ENCODE measurements at places on chromosomes 4 and X.

- DNase-seq, result no peak
Observed at GRCh38 chr4:41512136-41512535, 25.8 kb upstream of the LIMCH1 start.

DNA sequence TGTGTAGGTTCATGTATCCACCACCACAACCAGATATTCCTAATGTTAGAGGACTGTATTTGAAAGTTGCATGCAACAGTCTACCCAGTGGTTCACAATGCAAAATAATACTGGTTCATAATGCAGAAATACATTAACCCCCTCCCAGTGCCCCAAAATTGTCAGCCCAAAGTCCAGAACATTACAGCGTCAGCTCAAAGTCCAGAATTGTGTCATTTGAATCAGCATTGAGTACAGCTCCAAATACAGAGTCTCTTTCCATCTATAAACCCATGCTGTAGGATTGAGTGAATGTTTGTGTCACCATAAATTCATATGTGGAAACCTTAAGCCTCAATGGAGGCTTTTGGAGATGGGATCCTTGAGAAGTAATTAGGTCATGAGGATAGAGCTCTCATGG is 54.0 kb downstream of the MCUB start:
- no peak for DNase-seq

DNA sequence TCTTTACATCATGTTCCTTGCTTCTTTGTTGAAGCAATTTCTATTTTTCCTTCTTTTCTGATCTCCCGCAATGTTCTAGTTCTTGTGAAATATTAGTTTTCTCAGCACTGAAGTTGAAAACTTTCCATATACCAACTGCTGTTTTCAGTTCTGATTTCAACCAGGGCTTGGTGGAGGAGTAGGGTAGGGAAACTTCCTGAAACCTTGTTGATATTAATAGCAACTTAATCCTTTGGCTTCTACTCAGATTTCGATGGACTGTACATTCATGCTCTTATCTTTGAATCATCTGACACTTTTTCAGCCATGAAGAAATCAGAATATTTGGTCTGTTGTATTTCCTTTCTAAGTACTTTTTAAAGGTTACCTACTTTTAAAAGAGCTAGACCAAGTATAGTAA is 315.8 kb downstream of the RPA4 start:
- DNase-seq, result no peak

DNA sequence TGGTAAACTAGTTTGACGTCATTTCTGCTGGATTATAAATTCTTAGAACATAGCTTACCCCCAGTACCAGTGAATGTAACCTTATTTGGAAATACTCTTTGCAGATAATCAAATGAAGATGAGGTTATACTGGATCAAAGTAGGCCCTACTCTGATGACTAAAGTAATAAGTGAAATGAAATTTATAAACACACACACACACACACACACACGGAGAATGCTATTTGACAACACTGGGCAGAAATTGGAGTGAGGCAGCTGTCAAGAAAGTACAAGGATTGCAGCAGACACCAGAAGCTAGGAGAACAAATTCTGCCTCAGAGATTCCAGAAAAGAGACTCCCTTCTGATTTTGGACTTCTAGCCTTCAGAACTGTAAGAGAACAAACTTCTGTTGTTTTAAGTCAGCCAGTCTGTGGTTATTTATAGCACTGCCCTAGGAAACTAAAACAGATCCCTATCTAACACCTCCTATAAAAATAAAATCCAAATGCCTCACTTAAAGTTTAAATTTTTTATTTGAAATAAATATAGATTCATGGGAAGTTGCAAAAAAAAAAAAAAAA is 448.6 kb downstream of the PCDH18 start:
- no peak for DNase-seq

DNA sequence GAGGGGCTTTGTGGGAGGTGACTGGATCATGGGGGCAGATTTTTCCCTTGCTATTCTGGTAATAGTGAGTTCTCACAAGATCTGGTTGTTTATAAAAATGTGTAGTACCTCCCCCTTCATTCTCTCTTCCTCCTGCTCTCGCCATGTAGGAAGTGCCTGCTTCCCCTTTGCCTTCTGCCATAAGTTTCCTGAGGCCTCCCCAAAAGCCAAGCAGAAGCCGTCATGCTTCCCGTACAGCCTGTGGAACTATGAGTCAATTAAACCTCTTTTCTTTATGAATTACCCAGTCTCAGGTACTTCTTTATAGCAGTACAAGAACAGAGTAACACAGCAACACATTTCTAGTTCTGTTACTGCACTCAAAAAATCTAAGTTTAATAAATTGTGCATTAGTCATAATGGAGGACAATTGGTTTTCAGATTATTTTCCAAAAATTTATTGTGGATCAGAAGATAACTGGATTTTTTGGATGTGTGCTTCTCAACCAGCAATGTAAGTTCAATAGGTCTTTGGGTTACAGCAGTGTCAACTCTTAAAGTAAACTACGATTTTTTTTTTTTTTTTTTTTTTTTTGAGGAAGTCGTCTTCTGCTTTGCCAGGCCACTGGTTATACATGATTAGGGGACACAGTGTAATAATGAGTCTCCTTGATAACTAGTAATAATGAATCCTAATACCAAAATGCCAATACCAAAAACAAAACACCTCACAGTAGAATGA is 69.9 kb downstream of the CHIC2 start:
- no peak for DNase-seq

- DNase-seq, result no peak
Observed at GRCh38 chrX:37454537-37455285, 105.5 kb downstream of the PRRG1 start.

- DNase-seq, result no peak
Observed at GRCh38 chr4:62495032-62495431, 1294.9 kb downstream of the ADGRL3 start.

- DNase-seq, result no peak
Observed at GRCh38 chr4:15753786-15754185, 24.3 kb upstream of the CD38 start.

DNA sequence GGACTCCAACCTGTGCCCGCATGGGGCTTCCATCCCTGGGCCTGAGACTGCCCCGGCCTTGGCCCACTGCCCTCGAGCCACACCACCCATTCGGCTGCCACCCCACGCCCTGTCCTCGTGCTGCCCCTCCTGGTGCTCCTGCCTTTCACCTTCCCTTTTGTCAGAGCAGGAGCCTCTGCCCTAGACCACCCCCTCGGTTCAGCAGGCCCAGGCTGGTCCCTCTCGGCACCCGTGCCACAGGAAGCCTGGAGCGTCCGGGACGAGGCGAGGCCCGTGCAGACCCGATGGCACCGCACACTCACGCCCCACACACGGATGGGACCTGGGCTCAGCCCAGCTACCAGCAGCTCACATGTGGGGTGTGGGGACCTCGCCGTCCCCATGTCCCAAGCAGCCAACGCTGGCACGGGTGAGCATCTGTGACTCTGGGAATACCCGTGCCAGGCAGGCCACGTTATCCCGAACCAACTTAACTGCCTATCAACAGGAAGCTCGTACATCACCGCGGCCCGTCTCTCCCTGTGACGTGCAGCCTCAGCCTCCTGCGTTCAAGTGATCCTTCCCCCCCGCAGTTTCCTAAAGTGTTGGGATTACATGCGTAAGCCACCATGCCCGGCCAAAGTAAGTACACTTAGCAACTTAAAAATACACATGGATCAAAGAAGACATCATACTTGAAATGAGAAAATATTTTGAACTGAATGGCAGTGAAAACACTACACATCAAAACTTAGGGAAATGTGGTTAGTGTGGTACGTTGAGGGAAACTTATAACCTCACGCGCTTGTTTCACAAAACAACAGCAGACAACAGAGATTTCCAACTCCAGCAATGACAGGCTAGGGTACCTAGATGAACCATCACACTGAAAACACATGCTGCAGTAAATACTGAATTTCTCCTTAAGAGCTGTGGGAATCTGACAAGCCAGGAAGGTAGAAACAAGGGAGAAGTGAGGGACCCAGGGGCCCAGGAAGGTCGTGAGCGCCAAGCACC is 29.0 kb downstream of the LRPAP1 start:
- DNase-seq, result no peak

GRCh38 chr4:42101446-42101975 is 50.9 kb downstream of the BEND4 start:
- no peak for DNase-seq

DNA sequence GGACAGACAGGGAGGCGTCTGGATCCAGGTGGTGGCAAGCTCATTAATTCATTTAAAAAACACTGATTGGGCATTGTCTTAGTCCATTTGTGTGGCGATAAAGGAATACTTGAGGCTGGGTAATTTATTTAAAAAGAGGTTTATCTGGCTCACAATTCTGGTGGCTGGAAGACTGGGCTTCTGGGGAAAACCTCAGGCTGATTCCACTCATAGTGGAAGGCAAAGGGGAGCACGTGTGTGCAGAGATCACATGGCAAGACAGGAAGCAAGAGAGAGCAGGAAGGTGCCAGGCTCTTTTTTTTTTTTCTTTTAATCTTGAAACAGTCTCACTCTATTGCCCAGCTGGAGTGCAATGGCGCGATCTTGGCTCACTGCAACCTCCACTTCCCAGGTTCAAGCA is 100.2 kb upstream of the METTL14 start:
- DNase-seq, result no peak

DNA sequence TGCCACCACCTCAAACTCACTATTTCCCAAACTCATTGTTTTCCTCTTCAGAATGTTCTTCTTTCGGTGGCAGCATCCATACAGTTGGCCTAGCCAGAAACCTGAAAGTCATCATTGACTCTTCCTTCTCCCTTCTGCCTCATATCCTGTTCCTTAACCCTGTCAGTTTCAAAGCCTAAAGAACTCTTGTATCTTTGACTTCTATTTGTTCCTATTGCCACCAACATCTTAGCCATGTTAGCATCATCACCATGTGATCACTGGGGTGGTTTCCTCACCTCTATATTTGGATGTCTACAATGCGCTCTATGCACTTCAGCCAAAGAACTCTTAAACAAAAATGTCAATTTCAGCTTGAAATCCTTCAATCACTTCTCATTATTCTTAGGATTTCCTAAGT is 29.0 kb downstream of the DDX60L start:
- no peak for DNase-seq

GRCh38 chr4:138555584-138555983 is 313.4 kb upstream of the SLC7A11 start:
- DNase-seq, result no peak

DNA sequence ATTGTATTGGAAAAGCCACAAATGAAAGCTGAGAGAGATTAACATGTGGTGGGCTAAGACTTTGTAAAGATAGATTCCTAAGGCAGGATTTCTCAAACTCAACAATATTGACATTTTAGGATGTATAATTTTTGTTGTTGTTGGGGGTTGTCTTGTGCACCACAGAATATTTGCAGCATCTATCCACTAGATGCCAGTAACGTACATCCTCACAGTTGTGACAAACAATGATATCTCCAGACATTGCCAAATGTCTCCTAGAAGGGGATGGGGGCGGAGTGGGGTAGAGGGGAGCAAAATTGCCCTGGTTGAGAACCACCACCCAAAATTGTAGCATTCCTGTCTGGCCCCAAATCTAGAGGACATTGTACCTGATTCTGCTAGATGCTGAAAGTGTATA is 14.7 kb upstream of the CBR4 start:
- DNase-seq, result no peak

DNA sequence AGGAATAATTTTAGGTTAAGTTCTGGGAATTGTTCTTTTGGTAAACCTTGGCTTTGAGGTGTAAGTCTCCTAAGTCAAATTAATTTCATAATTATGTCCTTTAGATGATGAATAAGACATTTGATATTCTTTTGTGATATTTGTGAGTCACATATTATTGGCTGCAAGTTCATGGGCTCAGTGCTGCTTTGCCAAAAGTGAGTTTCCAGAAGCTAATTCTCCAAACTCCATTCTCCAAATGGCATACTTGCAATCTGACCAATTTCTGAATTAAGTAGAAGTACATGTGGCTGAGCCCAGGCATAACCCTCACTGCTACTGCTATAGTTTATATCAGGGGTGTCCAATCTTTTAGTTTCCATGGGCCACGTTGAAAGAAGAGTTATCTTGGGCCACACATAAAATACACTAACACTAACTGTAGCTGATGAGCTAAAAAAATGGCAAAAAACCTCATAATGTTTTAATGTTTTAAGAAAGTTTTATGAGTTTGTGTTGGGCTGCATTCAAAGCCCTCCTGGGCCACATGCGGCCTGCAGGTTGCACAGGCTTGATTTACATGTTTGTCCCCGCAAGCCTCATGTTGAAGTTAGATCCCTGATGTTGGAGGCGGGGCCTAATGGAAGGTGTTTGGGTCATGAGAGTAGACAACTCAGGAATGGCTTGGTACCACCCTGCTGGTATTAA is 196.1 kb downstream of the ZNF330 start:
- DNase-seq, result no peak

DNA sequence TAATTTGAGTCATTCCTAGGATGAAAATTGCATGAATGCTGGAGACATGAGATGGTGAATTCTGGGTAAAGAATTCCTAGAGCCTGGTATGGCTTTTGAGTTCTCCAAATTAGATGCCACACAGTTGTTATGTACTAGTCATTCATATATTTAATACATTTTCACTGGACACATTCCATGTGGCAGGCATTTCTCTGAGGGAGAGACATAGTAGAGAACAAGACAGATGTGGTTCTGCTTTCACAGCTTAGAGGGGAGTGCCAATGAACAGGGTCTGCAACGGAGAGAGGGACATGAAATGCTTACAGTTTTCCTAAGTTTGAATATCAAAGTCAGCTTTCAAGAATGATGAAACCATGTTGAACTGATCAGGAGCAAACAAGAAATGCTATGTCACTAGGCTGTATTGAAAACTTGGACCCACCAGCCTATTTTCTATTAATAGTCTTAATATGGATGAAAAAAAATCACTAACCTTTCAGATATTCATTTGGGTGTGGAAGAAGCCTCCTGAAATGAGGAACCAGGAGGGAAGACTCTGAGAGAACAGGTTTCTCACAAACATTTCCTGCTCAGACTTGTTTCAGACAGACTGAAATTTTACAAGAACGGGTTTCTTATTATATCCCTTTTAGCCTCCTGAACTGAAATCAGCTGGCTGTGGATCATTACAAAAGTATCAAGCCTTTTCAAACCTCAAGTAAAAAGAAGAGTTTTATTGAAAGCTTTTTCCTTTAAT is 276.0 kb upstream of the TET2 start:
- DNase-seq, result no peak
